IMR-90 (cell line): ENCODE measurements at places on chromosomes 7 and 10. TPM values are rescaled to one million over a fixed set of nuclear protein-coding genes. Genes with fewer than 3 reads are reported as not detected.

Gene GALNT17
- not detected in 2 replicates for total RNA-seq

Gene TPK1
- total RNA-seq: 1.1 and 1.8 TPM in 2 replicates

DNA sequence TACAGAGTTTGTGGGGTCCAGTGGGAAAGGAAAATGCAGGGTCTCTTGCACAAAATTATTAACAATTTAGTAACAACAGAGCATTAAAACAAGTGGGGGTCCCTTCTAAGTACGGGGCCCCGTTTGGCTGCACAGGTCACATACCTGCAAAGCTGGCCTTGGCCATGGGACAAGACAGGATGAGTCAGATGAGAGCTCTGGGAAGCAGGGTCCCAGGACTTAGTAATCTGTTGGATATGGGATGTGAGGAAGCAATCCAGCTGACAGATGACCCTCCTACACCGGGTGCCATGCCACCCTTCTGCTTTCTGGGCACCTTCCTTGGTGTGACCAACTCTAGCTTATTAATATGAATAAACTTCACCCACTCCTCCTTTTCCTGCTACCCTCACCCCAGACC lies 3.2 kb upstream of the DUSP5 start:
- peak; percentile 49 for DNase-seq

DNA sequence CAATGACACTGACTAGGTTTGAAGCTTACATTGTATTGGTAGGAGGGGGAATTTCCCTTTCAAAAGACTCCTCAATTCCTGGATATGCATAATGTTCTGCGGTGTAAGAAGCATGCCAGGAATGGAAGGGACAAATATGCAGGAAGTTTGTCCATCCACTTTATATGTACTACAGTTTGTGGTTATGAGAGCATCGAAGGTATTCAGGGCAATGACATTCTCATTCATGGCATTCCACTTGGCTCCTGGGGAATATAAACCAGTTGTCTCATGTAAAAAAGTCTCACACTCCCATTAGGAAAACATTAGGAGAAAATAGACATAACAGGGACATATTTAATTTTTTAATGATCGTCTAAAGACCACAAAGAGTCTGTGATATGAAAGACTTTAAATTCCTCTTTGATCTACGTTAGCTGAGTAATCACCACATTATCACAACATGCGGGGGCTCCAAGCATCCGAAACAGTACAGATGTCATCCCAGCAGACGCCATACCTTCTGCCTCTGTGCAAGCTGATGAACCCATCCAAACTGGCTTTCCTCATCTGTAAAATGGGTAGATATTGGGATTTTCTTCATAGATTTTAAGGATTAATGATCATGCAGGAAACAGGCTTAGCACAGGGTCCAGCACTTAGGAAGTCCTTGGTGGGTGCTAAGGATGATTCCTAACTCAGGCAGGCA lies 675.3 kb downstream of the INHBA start:
- DNase-seq: peak; percentile 98

GRCh38 chr10:3639546-3639945 lies 145.5 kb downstream of the KLF6 start:
- DNase-seq: no peak
